ENCODE measurements at places on chromosomes 11 and 22.
A peak's percentile ranks its signal among the peaks of the same experiment; 100 is the strongest.

- DNase-seq = no peak
Measured at GRCh38 chr22:44620841-44621257, 81.2 kb upstream of the PRR5 start.

GRCh38 chr11:117626576-117626975 is 170.4 kb downstream of the DSCAML1 start:
- DNase-seq = no peak

GRCh38 chr11:66720223-66720898 is 8.7 kb downstream of the SPTBN2 start:
- DNase-seq = peak; percentile 21

- DNase-seq = peak; percentile 79
Measured at GRCh38 chr22:36156515-36157419, 3.8 kb downstream of the APOL3 start.

- DNase-seq = no peak
Measured at GRCh38 chr11:128180441-128181087, 406.8 kb downstream of the ETS1 start.

DNA sequence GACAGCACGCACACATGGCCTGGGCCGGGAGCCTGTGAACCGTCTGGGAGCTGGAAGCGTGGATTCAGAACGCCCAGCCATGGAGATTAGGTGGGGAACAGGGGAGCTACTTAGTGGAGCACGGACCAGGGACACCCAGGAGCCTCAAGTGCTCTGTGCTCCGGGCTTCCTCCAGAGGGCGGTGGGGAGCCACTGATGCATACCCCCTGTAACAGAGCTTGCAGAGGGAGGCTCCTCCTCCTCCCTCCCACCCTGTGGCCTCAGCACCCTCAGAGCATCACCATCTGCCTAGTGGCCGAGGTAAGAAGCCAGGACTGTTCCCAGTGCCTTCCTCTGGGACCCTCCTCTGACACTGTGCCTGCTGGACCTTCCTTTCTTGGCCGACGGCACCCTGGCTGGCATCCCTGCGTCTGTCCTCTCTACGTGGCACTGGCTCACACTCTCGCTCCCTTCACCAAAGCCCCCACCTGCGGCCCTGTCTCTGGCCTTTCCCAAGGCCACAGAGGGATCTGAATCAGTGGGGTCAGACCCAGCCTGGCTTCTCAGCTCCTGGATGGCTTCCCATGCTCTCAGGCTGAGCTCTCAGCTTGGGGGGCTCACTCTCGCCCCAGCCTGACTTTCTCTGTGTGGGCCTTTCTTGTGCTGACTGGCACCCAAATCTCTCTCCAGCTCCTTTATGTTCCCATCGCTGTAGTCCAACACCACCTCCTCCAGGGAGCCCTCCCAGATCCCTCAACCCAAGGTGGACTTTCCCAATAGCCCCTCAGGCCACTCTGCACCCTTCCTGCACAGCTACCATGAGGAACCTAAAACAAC is 780.9 kb downstream of the BRD1 start:
- DNase-seq = peak; percentile 15

- no peak for DNase-seq
Measured at GRCh38 chr11:57196596-57196995, 14.8 kb downstream of the LRRC55 start.

- DNase-seq = peak; percentile 90
Measured at GRCh38 chr22:30287648-30288418, 1.5 kb downstream of the CASTOR1 start.

DNA sequence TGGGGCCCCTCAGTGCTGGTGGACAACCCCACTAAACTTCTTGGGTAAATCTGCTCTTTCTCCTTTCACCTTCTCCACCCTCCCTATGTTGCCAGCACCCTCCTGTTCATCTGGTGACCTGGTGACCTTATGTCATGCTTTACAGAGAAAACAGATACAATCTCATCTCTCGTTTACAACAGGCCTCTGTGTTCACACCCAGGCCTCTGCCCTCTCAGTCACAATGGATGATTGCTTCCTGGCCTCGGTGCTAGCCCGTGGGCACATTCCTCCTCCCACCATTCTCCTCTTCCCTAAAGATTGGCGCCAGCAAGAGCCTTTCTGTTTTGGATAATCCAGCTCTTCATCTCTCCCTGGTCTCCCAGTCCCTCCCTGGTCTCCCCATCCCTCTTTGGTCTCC is 12.3 kb upstream of the PNPLA3 start:
- no peak for DNase-seq

DNA sequence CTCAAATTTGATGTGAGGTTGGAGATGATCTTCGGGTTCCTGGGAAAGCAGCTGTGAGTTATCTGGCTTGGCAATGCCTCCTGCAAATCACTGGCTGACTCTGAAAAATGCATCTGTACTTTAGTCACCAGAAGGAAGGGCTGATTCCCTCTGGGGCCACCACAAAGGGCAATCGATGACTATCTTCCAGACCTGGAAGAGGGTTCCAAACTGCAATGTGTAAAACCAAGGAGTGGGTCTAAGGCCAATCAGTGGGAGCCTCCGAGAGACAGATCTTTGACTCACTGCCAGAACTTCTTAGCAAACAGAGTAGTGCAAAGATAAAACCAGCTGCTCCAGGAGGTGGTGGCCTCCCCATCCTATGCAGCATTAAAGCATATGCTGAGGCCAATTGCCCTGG is 29.1 kb upstream of the PAK1 start:
- DNase-seq = no peak

DNA sequence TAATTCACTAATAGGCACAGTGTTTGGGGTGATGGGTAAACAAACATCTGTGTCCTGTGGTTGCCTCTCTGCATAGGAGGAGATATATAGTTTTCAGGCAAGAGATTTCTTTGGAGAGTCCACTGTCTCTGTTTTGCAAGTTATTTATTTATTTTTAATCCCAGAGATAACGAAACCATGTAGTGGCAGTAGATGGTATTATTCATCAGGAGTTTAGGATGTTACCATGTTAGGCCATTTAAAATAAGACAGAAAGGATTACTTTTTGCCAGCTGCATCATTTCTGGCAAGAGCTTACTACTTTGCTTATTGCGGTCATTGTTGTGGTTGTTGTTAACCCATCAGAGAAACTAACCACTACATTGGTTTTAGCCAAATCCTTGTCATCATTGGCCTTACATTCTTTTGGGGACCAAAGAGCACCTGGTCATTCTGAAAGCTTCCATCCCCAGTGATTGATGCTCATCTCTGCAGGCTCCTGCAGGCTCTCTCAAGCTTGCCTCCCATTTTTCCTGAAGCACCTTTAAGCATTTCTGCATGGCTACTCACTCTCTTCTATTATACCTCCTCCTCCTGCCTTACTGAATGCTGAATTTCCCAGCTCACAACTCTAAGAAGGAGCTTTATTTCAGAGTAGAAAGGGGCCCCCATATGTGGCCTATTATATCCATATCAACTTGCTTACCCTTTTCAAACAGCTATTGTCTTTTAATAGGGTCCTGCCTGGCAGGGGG is 84.4 kb downstream of the CSTPP1 start:
- no peak for DNase-seq

DNA sequence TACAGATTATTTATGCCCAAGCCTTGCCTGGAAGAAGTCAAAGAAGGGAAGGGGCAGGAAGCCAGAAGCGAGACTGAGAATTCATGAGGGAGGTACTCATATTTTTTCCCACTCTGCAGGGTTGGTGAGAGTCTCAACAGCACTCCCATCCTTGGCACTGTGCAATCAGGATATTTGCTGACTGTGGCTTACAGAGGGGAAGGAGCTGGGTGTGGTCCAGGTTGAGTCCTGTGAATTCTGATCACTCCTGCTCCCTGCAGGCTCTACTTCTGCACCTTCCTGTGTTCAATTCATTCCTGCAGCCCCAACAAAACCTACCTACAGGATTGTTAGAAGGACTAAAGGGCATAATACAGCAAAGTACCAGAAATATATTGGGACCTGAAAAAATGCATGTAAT is 530.5 kb downstream of the INSC start:
- no peak for DNase-seq

- no peak for DNase-seq
Measured at GRCh38 chr11:105328061-105328460, 188.5 kb upstream of the CARD18 start.

DNA sequence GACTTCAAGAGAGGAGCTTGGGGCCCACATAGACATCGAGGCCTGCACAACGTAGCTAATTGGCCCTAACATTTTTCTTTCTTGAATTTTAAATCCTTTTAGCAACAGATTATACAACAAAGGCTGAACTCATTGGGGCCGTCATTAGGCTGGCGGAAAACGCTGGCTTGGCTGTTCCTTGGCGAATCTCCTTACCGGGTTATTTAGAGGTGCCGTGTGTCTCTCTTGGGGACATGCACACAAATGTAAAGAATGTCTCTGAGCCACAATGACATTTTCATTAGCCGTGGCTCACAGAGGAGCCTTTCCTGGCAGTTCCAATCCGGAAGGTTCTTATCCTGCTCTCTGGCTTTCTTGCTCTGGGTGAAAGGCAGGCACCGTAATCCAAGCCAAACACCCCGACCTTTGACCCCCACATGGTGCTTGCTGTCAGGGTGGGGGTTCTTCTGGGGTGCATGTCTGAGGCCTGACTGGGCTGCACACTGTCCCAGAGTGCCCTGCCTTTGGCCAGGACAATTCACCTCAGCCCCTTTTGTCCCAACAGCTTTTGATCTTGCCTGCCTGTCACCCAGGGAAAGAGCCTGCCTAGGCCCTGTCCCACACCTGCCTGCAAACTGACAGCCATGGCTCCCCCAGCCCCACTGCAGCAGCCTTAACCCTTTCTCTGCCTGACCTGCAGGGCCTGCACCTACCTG is 9.2 kb upstream of the FGF3 start:
- DNase-seq = no peak

GRCh38 chr11:116605543-116606459 is 167.0 kb downstream of the BUD13 start:
- DNase-seq = peak; percentile 11

GRCh38 chr11:36177836-36178235 is 111.4 kb downstream of the COMMD9 start:
- DNase-seq = no peak

DNA sequence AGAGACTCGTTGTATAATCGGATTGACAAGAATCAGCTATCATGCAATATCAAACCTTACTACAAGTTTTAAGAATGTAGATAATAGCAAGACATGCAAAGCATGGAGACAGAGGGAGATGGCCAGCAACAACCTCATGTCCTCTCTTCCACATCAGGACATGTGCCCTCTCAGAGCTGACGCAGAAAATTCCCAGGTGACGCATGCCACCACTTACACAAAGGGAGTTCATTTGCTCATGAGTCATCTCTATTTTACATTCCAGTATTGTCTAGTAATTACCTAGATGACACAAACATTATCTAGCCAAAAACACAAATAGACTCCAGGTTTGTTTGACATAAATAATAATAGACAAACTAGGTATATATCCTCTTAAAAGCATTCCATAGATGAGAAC is 38.1 kb upstream of the OPCML start:
- no peak for DNase-seq

- DNase-seq = no peak
Measured at GRCh38 chr11:73270855-73271477, 1.2 kb upstream of the P2RY6 start.

DNA sequence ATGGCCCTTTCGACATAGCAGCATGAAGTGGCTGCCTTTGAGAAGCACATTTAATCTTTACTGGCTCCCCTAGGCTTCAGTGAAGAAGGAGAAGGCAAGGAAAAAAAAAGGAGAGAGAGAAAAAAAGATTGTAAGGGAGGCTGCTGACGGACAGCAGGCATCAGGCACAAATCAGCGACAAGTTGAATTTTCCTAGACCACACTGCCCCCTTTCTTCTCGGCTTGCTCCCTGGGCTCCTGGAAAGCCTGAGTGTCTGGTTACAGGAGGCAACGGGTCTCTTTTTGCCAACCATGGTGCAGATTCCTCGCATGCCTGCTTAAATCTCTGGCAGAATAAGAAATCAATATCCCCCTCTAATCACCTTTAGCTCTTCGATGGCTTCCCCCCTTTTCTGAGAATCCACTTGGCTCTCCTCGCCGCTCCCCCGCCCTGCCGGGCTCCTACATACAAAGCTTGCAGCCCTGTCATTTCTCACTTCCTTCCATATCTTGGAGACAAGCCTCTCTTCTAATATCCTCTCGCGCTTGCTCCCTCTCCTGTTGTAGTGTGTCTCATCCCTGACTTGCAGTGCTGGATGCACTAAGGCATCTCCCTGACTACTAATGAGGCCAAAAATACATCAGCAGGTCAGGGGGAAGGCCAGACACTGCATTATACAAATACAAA is 14.3 kb downstream of the BLID start:
- DNase-seq = no peak

- DNase-seq = no peak
Measured at GRCh38 chr22:30324014-30324730, 2.6 kb downstream of the TBC1D10A start.

DNA sequence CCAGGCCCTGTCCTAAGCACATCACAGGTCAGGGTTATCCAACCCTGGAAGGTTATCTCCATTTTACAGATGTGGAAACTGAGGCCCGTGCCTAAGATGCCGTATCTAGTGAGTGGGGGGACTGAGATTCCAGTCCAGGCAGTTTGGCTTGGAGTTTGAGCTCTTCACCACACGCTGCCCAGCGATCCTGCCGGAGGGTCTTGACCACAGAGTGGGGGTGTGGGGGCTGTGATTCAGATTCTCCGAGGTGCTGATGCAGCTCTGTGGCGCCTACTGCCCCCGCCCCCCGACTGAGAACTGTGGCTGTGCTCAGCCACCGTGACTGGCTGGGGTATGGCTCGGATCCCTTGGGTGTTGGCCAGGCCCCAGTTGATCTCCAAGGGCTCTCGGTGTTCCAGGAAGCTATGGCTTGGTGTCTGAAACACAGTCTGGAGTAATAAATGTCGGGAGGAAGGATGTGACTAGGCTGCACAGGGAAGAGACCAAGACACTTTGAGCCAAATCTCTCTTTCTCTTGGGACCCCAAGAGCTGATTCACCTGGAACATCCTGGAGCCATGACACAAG is 60.6 kb upstream of the RASD2 start:
- DNase-seq = no peak

DNA sequence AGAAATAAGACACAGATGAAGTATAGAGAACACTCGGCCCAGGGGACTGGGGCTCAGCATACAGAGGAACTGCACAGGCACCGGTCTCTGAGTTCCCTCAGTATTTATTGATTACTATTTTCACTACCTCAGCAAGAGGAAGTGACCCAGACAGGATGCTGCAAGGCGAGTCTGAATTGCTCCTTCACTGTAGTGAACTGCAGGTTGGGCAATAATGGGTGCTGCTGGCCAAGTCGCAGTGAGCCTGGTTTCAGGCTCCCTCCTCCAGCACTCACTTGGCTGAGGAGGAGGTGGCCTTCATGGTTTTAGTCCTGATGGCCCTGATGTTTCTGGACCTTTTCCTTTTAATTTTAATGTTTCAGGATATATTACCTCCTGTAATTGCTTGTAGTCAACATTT is 10.4 kb downstream of the OR52K2 start:
- DNase-seq = no peak

- no peak for DNase-seq
Measured at GRCh38 chr11:109964487-109964886, 128.7 kb upstream of the ZC3H12C start.

DNA sequence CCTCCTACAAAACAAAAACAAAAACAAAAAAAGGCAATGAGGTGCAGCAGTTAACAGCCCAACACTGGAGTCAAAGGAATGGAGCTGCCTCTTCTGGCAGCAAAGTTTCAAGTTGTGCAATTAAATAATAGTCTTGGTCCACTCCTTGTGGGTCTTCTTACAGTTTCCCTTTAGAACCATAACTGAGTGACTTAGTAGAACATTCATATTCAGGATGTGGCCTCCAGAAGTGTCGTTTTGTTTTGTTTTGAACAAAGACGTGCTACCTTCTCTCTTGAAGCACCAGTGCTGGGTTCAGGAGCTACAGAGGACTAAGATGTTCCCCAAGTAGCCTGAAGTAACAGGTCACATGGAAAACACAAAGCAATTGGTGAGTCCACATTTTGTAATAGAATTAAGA is 2.0 kb upstream of the JAML start:
- DNase-seq = no peak

- DNase-seq = peak; percentile 31
Measured at GRCh38 chr11:122882857-122883645, 492 bp downstream of the JHY start.

Data from stimulated activated CD4-positive, alpha-beta T cell treated with anti-CD3 and anti-CD28 coated beads, Interleukin-4, amount 100 ng/mL, for 48 hours (primary cell).